Ovary (tissue), 10 donors: ENCODE measurements at places on chromosomes 4 and X. TPM values are rescaled to one million over a fixed set of nuclear protein-coding genes. Genes with fewer than 3 reads are reported as not detected.

DNA sequence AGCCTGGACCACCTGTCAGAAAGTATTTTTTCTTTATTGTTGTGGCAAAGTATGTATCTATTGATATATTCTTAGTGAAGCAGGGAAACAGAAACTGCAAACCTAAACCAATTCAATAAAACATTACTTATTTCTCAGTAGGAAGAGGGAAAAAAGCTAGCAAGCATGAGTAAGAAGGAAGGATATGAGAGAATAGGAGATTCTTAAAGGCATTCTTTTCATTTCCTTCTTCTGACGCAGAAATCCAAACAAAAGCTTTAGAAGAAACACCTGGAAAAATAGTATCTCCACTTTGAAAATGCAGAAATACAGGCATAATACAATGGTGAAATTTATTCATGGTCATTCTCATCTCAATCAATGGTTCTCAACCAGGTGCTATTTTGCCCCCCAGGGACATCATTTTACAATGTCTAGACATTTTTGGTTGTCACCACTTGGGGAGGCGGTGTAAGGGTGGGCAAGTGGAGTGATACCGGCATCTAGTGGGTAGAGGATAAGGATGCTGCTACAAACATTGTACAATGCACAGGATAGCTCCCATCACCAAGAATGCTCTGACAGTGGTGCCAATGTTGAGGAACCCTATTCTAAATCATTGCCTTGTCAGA lies 21.7 kb upstream of the ATXN3L start:
- no peak for DNase-seq

DNA sequence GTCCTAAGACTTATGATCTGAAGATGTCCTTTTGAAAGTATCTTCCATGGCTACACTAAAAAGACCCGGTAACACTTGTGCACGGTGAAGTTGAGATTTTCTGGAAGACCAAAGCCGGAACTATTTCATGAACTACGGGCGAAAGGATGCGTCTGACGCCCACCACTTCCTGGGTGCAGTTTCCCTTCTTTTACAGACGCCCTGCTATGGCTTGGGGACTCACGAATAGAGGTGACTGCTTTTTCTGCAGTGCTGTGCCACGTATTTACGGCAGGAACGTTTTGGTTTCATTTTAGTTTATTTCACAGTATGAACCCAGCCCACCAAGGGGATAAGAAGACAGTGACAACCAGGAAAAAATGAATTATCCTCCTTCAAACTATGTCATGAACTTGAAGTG lies 180.4 kb downstream of the AFAP1 start:
- DNase-seq = no peak

DNA sequence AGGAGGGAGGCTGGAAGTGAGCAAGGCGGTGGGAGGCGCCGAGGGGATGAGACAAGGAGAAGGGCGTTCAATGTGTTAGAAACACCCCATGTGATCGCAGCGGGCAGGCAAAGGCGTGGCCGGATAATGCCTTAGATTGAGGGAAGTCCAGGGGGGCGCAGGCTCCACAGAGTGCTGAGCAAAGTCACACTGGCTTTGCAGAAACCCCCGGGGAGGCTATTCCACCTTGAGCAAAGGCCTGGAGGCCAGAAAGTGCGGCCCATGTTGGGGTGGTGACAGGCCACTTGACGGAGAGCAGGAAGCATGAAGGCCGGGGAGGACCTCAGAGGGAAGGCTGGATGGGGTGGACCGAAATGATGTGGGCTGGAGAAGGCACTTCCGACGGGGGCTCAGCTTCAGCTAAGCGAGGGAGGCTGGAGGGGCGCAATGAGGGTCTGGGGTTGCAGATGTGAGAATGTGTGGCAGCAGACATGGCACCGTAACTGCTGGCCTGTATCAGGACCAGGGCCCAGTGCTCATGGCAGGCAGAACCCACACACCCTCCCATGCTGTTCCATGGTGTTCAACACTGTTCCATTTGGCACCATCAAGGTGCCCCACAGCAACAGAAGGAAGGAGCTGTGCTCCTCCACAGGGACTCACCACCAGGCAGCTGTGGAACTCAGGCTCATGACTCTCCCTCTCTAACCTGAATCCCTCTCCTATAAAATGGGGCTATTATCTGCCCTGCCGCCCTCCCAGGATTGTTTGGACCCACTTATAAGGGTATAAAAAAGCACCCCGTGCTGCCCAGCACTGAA lies 50.3 kb downstream of the HMX1 start:
- no peak for DNase-seq

GRCh38 chrX:8688776-8689175 lies 43.2 kb downstream of the ANOS1 start:
- DNase-seq = no peak

GRCh38 chr4:4853371-4853823 lies 6.1 kb upstream of the MSX1 start:
- DNase-seq = no peak

- DNase-seq = no peak
These were observed 40.3 kb downstream of the ATP2B3 start for GRCh38 chrX:153557618-153558355.

The UBE2D3 gene
- polyA plus RNA-seq = 163 TPM

The ZNF732 gene
- polyA plus RNA-seq = 0.37 TPM

The MAGEA2B gene
- polyA plus RNA-seq = not detected

The USP17L19 gene
- polyA plus RNA-seq = not detected
